ENCODE measurements at places on chromosomes 5 and 9.

- DNase-seq: no peak
Measured at GRCh38 chr5:164600274-164600673, 1094.9 kb downstream of the MAT2B start.

DNA sequence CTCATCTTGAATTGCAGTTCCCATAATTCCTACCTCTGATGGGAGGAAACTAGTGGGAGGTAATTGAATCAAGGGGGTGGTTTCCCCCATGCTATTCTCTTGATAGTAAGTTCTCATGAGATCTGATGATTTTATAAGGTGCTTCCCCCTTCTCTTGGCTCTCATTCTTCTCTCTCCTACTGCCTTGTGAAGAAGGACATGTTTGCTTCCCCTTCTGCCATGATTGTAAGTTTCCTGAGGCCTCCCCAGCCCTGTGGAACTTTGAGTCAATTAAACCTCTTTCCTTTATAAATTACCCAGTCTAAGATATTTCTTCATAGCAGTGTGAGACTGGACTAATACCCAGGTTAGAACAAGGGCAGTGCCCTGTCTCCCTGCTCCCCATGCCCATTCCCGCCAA, 7.5 kb upstream of the TRIO start:
- no peak for DNase-seq

- DNase-seq: no peak
Measured at GRCh38 chr9:36471359-36471758, 71.3 kb upstream of the RNF38 start.

- no peak for DNase-seq
Measured at GRCh38 chr9:134437403-134438194, 111.3 kb downstream of the RXRA start.

GRCh38 chr9:4680173-4680525, 780 bp downstream of the CDC37L1 start:
- DNase-seq: peak; percentile 12

GRCh38 chr9:124928116-124928515, 12.8 kb downstream of the GOLGA1 start:
- DNase-seq: no peak

- no peak for DNase-seq
Measured at GRCh38 chr5:80141681-80142080, 106.5 kb downstream of the THBS4 start.

DNA sequence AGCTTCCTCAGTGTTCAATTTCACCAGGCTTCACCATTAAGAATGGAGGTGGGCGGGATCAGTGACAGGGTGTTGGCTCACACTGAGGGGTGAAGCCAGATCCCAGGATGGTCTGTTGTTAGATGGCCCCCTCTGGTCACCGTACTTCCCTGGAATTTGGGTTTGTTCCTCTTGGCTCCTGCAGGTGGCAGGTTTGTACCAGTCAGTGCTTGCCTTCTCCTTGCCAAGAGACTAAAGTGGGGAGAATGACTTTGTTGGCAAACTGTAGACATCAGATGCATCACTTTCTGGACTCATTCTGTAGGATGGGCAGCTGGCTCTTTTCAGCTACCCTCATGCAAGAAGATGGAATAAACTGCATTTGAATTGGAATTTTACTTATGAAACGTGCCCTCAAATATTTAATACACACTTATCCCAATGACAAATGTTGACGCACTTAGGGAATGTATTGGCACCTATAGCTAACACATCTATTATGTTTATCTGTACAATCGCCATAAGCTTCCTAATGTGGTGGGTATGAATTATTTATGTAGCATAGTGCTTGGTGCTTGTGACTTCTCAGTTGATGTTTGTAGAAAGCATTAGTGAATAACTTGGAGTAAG, 31.4 kb upstream of the ANKRD55 start:
- peak; percentile 14 for DNase-seq

All from kidney glomerular epithelial cell (primary cell).